ENCODE measurements at places on chromosomes 5 and 9.

GRCh38 chr5:132530946-132531345, 12.4 kb downstream of the IL5 start:
- DNase-seq, result no peak

DNA sequence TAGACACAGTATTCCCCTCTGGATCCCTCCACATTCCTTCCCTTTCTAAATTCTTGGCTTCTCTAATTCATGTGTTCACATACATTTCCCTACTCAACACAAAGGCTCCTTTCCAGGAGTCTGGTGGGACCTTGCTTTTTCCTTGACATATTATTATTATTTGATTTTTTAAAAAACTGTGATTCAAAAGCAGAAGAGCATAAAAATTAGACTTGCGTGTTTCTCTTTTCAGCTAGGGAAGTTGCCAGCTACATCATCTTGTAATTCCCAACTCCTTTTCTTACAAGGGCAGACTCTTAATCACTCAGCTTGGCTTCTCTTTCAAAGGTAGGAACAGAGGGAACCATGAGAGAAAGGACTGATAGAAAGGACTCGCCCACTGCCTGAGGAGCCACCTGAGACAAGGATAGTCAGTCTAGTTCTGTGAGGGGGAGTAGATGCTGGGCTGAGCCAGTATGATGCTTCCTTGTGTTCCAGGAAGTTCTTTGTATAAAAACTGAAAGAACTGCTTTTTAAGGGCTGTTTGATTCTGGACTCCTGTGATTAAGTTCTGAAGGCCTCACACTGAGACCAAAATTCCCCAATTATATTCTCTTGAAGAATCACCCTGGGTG, 51.0 kb upstream of the DPYSL3 start:
- DNase-seq, result no peak

- DNase-seq, result no peak
Measured at GRCh38 chr5:171882118-171882517, 96.5 kb downstream of the SMIM23 start.

GRCh38 chr5:90095292-90096060, 314.1 kb downstream of the CETN3 start:
- no peak for DNase-seq

GRCh38 chr9:72509053-72509452, 12.4 kb upstream of the TMC1 start:
- peak; percentile 49 for DNase-seq

DNA sequence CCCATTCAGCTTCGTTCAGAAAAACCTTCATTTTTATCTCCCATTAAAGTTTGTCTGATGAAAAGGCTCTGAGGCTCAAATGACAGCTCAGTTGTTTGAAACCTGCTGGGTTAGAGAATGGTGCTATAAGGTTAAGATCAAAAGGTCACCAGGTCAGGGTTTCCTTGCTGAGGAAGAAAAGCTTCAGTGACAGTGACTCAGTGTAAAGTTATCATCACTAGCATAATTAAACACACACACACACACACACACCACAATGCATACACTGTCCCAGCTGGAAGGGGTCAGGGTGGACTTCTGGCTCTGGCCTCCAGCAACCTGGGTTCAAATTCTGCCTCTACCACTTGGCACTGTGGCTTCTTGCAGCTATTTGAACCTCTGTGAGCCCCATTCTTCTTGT, 281.1 kb downstream of the DOCK8 start:
- DNase-seq, result no peak

- DNase-seq, result peak; percentile 66
Measured at GRCh38 chr5:151094030-151094851, 13.4 kb upstream of the TNIP1 start.

DNA sequence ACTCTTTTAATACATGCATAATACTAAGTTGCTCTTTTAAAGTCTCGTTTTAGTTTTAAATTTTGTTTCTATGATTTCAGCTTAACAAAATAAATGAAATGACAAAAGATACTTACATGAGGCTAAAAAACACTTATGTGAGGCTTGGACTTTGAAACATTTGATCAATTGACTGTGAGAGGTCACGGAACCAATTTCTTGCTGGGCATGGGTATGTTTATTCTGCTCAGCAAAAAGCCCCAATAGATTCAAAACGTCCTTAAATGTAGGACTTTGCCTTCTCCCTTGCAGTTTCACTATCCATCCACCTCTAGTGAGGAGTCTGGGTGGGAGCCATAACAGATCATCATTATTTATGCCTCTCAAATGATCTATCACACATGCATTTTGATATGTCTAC, 191.9 kb downstream of the ZSWIM6 start:
- DNase-seq, result no peak

- DNase-seq, result no peak
Measured at GRCh38 chr5:167339205-167339604, 952.2 kb upstream of the WWC1 start.

- DNase-seq, result no peak
Measured at GRCh38 chr9:20477940-20478620, 144.2 kb downstream of the MLLT3 start.

GRCh38 chr9:108889649-108890067, 27.6 kb downstream of the ACTL7A start:
- DNase-seq, result peak; percentile 23

DNA sequence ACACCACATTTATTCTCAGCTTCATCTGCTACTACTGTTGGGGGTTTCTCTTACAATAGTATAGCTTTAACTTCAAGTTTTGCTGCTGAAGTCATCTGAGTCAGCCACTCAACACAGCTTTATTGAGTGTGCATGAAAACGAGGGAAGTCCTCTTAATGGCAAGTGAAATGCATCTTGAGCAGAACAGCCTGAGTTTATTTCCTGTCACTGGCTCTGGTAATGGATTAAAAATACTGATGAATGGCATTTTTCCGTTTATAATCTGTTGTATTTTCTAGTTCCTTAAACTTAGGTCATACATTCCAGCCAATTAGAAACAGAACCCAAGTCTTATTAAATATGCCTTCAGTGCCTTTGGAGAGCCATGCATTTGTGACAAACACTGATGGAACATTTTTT, 238.6 kb downstream of the SLF1 start:
- DNase-seq, result no peak

DNA sequence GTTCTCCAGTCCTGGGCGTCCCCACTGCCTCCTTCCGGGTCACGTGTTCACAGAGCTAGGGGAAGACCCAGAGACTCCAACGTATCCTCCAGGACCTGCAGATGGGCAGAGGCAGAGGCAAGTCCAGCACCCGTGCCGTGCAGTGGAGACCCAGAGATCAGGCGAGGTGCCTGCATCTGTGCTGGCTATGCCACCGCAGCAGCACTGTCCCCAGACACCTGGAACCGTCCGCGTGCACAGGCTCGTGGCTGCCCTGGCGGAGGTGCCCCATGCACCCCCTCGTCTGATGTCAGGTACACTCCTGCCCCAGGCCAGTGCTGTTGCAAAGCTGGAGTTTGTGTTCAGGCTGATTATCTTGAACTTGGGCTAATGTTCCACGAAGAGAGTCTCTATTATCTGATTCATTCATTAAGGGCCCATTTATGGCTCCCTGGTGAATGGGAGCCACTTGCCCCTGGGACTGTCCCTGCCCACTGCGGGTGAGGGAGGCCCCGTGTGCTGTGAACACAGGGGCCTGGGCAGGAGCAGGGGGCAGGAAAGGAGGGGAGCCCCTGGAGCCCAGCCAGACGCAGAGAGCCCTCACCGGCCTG, 13.7 kb downstream of the IRX4 start:
- no peak for DNase-seq

DNA sequence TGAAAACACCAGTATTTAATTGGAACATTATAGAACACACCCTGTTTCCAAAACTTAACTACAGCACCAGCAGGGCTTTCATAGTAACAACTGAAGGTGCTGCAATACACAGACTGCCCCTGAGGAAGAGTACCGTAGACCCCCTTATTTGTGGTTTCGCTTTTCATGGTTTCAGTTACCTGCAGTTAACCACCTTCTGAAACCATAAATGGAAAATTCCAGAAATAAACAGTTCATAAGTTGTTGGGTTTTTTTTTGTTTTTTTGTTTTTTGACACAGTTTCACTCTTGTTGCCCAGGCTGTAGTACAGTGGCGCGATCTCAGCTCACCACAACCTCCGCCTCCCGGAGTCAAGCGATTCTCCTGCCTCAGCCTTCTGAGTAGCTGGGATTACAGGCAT, 9.5 kb upstream of the GLDC start:
- no peak for DNase-seq

- peak; percentile 31 for DNase-seq
Measured at GRCh38 chr9:113886933-113887332, 10.8 kb downstream of the ZNF618 start.

GRCh38 chr5:159704160-159704559, 212.1 kb upstream of the ADRA1B start:
- DNase-seq, result peak; percentile 7

- DNase-seq, result no peak
Measured at GRCh38 chr5:6503342-6503741, 54.7 kb downstream of the UBE2QL1 start.

- DNase-seq, result no peak
Measured at GRCh38 chr9:84818791-84819190, 149.3 kb downstream of the NTRK2 start.

GRCh38 chr5:31084871-31085270, 108.6 kb upstream of the CDH6 start:
- DNase-seq, result no peak

DNA sequence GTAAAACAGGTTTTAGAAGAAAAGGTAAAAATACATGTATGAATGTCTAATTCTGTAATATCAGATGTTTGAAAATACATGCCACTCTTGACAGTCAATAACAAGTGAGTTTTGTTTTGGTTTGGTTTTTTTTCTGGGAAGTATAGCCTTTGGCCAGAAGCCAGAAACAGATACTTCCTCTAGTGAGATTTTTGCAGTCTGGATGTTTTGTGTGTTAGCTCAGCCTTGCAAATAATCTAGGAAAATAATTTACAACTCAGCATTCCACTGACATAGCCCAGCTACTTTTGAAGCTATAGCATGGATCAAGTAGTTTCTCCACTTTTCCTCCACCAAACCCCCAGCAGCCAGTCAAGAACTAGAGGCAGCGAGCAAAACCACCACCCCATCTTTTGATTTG, 56.7 kb downstream of the SLC1A1 start:
- DNase-seq, result peak; percentile 67

DNA sequence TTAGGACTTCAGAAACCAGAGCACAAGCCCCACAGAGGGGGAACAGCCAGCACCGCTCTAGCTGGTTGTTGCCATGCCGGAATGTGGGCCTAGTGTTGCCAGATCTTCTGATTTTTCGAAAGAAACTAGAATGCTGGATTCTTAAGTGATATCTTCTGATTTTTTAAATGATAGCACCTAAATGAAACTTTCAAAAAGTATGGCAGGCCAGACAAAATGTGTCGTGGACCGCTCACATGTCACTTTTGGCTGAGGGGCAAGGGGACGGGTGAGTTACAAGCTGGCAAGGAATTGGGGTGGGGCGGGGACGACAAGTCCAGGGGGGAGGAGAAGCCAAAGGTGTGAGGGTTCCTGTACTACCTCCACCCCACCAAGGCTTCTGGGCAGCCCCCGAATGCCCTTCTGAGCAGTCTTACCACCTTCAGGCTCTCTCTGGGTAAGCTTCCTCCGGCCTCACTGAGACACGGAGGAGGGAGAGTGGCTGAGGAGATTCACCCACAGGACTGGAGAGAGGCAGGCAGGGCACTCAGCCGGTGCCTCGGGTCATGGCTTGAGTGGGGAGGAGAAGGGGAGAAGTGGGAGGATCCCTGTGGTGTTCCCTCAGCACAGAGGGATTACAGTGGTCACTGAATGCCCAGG, 10.3 kb downstream of the B4GALT7 start:
- DNase-seq, result no peak

DNA sequence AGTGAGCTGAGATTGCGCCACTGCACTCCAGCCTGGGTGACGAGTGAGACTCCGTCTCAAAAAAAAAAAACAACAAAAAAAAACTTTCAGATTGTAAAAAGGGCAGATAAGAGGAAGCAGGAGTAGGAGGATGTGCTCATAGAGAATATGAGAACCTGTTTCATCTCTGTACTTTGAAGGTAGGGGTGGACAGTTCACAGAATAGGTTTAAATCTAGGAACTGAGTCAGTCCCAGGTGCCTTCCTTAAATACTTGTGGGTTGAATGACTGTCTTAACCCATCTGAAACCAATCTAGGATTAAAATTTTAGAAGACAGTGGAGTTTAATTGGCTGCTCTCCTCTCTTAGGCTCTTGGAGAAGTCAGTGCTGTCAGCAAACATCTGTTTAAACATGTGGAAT, 12.4 kb downstream of the POLK start:
- DNase-seq, result no peak

DNA sequence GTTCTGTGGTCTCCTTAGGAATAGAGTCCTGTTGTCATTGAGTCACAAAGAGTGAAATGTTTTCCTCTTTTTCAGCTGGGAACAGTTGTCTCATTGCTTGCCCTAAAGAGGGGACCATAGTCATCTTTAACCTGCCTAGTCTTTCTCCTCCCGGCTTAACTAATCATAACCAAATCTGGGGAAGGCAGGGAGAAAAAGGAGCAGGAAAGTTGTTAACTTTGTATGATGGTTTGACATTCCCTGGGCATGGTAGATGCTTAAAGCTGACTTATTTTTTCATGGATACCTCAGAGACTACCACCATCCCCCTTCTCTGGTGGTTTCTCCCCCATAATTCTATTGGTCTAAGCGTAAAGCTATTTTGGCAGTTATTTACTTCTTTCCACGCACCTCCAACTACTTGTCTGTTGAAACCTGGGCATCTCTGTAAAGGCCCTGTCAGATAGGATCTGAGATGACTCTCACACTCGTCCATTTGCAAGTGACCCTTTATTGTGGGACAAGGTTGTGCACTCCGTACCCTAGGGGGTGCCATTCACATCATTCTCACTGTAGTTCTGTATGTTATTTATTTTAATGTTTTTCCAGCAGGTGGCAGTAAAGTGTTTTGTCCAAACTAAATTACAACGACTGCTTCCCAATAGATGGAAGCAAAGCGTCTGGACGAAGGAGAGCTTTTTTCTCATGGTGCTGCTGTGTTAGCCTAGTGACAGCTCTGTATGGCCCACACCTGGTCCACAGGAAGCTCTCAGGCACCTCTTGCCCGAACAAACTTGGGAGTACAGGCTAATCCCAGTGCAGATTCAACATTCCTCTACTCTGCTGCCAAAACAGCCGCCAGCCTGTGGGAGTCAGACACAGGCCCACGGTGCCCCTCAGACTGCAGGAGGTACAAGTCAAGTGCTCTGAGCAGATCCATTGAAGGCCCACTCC, 3.0 kb upstream of the FAM13B start:
- DNase-seq, result peak; percentile 84

GRCh38 chr9:25964239-25964638, 286.0 kb upstream of the TUSC1 start:
- DNase-seq, result peak; percentile 73

- DNase-seq, result no peak
Measured at GRCh38 chr9:3336951-3337350, 188.8 kb downstream of the RFX3 start.

DNA sequence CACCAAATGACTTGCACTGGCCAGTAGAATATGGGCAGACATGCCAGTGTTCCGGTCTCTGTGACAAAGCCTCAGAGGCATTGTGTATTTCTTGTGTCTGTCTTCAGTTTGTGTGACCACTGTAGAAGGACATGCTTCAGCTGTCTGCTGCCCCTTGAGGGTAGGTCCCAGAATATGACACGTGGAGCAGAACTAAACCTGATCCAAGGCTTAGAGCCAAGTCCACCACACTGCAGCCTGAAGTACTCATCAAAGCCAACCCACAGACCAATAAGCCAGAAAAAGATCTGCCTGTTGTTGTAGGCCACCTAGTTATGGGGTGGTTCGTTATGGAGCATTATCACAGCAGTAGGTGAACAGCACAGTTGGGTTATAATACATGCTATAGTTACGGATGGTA, 468.9 kb downstream of the PSAT1 start:
- DNase-seq, result no peak

- DNase-seq, result no peak
Measured at GRCh38 chr5:45089870-45090269, 281.1 kb downstream of the MRPS30 start.

GRCh38 chr9:99783799-99784198, 37.9 kb upstream of the NR4A3 start:
- no peak for DNase-seq

Measured in EL (cell line).